GM23338 (cell line): ENCODE measurements at places on chromosomes 7 and 10.

- no peak for DNase-seq
These were observed 8.7 kb downstream of the GNB2 start for GRCh38 chr7:100682228-100682741.

- peak; percentile 74 for DNase-seq
These were observed 492 bp downstream of the COG5 start for GRCh38 chr7:107563081-107563774.

- DNase-seq: no peak
These were observed 70.3 kb upstream of the MYL10 start for GRCh38 chr7:101699399-101699798.

GRCh38 chr7:110095372-110096052 lies 995.4 kb upstream of the LRRN3 start:
- DNase-seq: no peak

GRCh38 chr10:11871466-11871865 lies 48.3 kb downstream of the PROSER2 start:
- no peak for DNase-seq

GRCh38 chr10:67837541-67838314 lies at the start of gene DNAJC12:
Gene DNAJC12, minus strand, starts transcription at chr10:67838188. Its CDS starts 177 bp downstream, at chr10:67838011.
- peak; percentile 65 for DNase-seq

DNA sequence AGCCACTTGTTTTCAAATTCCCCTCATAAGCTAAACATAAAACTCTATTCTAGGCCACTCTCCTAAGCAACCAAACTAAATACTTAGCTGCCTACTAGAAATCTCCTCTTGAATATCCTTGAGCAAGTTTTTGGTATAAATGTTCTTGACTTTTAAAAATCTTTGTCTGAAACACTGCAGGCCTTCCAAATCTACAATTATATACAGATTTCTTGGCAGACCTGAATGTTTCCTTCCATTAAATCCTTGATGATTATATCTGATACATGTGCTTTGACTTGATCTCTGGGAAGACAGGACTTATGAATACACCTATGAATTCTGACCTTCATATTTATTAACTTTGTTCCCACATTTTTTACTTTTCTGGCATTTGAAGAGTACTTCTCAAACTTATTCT lies 314.5 kb downstream of the CACNA2D1 start:
- DNase-seq: no peak

DNA sequence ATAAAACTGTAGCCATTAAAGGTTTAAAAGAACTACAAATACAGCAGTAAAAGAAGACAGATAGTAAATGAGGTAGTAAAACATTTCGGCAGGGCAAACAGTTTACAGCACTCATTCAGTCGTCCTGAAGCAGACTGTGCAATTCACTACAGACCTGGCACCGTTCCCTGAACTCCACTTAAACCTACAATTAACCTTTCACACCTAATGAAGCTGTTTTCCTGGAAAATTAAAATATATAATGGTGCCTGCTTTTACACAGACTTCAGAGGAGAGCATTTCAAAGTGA lies 335.3 kb downstream of the GFRA1 start:
- no peak for DNase-seq

GRCh38 chr10:120431251-120431651 lies 25.8 kb upstream of the PLPP4 start:
- DNase-seq: no peak

- no peak for DNase-seq
These were observed 112.8 kb downstream of the BUB3 start for GRCh38 chr10:123266971-123267370.

DNA sequence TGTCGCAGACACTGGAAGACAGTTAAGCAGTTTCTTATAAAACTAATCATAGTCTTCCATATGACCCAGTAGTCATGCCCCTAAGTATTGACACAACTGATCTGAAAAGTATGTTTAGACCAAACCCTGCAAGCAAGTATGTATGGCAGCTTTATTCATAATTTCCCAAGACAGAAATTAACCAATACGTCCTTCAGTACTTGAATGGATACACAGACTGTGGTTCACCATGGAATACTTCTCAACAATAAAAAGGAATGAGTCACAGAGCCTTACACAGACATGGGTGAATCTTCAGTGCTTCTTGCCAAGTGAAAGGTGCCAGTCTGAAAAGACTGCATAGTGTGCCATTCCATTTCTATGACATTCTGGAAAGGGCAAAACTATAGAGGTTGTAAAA lies 50.2 kb upstream of the AKR1E2 start:
- DNase-seq: no peak

DNA sequence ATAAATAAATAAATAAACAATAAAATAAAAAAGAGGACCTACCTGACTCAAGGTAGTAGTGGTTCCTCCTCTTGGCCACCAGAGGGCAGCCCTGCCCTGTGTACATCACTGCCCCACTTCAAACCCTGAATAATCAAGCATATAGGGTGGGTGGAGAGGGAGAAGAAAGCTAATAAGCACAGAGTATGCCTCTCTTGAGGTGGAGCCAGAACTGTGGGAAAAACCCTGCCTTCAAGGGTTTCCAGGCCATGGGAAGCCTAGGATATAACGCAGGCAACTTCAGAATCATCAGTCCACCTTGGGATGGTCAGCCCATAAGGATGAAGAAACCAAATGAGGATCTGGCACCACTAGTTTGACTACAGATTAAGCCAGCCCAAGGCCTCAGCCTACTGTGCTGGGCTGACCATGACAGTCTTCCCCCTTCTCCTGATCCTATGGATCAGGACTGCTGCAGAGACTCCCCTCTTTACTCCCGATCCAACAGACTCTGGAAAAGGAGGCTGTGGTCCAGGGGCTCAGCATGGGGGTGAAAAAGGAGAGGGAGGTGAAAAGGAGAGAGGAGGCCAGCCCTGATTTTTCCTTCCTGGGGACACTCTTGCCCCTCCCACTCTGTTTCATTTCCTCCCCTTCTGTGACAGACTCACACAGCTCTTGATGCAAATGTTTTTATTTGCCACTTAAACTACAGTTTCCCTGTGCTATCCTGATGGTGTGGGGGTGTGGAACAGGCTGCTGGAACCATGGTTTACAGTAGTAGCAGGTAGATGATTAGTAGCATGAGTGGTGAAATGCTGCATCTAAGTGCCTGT lies 10.1 kb downstream of the AVPI1 start:
- DNase-seq: peak; percentile 75

DNA sequence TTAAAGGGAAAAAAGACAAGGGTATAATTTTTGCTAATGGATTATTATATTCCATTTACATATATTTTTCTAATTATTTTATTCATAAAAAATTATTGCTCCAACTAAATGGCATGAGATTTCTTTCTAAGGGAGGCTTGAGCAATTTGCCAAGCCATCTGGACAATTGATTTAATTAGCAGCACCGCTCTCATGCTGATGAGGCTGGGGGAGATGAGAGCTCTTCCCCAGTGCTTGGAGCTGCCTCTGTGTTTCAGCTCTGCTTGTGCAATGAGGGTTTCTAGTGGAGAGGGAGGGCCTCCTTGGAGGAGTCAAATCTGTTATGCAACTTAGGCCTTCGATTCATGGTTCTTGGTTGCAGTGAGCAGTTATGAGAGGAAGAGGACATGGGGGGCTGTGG lies 574.3 kb downstream of the TCERG1L start:
- no peak for DNase-seq

GRCh38 chr10:129107525-129107924 lies 359.5 kb upstream of the MGMT start:
- no peak for DNase-seq

DNA sequence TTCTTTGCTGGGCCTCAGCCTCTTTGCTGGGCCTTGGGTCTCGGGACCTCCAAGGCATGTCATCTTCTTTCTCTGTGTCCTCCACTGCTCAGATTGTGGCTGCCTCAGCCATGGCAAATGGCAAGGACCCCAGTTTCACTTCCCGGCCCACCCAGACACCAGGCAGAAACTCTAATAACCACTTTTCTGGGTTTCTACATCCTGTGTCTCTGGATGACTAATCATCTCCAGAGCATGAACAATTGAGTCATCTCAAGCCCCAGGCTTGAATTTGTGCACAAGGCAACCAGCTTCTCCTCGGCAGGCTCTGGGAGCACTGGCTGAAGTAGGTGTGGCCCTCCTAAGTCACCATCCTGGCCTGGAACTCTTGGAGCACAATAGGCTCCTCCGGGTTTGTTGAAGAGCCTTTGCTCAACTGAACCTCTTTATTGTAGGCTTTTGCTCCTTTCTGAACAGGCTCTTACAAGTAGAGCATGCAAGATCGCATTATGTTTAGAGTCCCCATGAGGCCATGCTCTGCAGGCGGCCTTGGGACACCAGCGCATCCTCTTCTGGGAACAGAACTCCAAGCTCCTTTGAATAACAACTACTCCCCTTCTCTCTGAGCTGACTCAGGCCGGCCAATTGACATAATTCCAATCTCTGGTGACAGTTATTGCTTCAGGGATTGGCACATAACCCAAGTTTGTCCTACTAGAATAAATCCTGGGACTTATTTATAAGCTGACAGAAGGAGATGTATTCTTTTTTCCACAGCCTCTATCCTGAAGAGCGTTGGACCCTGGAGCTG lies 218.1 kb downstream of the WDR11 start:
- DNase-seq: no peak

DNA sequence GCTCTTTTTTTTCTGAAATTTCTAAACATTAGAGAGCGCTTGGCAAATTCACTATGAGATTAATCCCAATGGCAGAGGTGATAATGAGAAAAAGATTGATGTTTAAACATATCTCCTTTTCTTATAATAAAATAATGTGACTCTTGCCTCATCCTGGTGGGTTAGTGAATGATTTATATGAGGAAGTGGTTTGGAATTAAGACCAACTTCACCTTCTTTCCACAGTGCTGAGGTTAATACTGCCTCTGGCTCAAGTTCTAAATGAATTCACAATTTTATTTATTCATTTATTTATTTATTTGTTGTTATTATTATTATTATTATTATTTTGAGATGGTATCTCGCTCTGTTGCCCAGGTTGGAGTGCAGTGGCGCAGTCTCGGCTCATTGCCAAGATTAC lies 40.5 kb upstream of the ADO start:
- no peak for DNase-seq

- no peak for DNase-seq
These were observed 4.0 kb downstream of the UNC5B start for GRCh38 chr10:71216363-71216695.

GRCh38 chr7:150524018-150524417 lies 9.3 kb downstream of the GIMAP7 start:
- DNase-seq: peak; percentile 8

DNA sequence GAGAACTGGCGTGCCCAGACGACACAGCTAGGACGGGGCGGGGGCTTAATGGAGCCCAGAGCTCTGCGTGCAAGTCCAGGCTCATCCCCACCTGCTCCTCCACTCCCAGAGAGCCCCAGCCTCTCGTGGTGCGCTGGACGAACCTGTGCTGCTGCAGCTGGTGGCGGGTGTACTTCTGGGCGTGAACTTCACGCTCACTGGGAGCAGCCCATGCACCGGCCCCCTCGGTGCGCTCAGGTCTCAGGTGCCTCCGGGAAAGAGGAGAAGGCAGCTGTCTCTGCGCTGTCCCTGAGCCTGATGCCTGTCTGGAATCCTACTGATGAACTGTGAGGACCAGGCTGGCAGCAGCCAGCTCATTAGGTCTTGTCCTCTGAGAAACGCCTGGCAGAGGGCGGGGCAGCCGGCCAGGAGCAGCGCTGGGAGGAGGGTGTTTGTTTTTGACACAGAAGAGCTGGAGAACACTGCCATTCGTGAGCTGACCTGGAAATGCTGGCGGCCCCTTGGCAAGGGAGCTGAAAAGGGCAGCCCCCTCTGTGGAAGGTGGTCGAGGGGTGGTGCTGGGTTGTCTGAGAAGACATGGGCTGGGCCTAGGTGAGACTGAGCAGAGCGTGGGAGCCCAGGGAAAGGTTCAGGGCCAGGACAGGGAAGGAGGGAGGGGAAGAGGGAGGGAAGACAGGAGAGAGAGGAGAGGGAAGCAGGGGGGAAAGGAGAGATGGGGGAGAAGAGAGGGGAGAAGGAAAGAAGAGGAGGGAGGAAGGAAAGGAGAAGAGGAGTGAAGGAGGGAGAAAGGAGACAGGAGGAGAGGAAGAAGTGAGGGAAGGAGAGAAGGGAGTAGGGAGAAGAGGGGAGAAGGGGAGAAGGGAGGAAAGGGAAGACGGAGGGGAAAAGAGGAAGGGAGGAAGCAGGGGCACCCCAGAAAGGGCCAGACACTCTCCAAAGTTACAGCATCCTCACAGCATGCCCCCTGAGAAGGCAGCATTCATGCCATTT lies 53.5 kb upstream of the TNS3 start:
- peak; percentile 50 for DNase-seq

DNA sequence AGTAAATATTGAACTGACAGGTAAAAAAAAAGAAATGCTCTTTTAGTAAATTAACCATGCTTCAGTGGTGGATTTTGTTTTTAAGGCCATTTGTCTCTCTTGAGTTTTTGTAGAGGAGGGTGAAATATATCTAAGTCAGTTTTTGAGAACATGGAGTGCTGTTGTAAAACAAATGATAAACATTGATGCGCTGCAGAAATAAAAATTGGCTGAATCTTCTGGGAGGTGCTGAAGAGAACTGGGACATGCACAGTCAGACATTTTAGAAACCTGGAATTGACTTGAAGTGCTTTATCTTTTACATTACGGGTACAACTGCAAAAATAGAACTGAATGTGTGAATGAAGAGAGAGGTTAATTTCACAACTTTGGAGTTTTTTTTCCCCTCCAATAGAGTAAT lies 203.0 kb upstream of the HDAC9 start:
- no peak for DNase-seq

DNA sequence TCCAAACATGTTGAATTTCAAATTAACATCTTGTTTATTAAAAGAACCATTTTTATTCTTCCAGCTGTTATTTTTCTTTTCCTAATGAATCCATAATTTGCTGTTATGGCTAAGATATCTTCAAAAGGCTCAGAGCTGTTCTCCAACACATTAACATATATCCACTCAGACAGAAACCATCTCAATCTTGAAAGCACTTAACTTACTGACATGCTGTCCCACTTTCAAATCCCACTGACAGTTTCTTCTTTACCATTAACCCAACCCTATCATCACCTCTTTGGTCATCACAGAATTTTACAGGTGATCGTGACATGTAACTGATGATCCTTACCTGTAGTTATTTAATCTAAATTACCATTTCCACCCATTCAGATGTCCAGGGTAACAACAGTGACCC lies 75.5 kb upstream of the AFAP1L2 start:
- DNase-seq: no peak

- peak; percentile 34 for DNase-seq
These were observed 32.1 kb downstream of the TMEM60 start for GRCh38 chr7:77765906-77766800.

DNA sequence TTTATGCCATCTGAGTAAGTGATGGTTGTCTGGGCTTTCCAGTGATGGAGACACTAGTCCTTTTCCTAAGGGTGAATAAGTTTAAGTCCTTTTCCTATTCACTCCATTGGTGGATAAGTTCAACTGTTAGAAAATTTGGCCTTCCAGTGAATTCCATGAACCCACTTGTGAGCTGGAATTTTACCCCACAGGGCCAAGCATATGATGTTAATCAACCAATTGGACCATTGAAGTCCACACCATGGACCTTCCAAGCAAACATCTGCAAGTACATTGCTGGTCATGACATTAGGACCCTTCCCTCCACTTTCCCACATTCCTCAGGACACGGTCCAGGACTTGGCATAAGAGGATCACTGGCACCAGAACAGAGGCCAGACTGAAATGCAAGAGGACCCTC lies 381.4 kb downstream of the RPS24 start:
- DNase-seq: no peak

- no peak for DNase-seq
These were observed 28.0 kb downstream of the TTYH3 start for GRCh38 chr7:2659556-2660358.
